Stimulated activated CD8-positive, alpha-beta memory T cell treated with anti-CD3 and anti-CD28 coated beads, Interleukin-7, amount 100 ng/mL, for 4 hours (primary cell): ENCODE measurements at places on chromosomes 7 and 10.

DNA sequence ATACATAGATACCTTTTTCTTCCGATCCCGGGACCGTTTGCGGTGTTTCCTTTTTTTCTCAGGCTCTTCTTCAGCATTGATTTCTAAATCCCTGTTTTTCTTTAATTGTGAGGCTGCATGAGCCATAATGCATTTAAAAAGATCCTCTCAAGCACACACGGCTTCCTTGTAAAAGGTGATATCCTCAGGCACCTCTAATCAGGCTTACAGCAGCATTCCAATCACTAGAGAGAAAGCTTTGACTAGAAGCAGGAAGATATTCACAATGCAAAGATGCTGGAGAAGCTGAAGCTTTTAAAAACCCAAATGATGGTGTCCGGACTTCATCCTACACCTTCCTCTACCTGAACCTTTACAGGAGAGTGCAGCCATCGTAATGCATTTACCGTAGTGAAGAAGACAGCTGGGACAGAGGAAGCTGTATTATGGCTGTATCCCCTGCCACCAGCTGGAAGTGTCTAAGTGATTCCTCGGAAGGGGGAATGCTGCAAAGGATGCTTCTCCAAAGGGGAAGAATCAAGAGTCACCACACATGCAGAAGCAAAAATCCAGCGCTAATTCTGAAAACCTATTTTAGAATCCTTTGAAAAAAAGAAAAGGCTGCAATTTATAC lies at the start of gene ANK3:
Gene ANK3, minus strand, starts transcription at position 463 of the 613 bp plus-strand sequence. Its CDS starts 337 bp downstream, at position 126.
- DNase-seq: no peak

- DNase-seq: no peak
These were observed 135.1 kb downstream of the TAX1BP1 start for GRCh38 chr7:27875061-27875460.

- no peak for DNase-seq
These were observed 48.1 kb downstream of the ATRNL1 start for GRCh38 chr10:115141254-115141653.

- DNase-seq: no peak
These were observed 70.9 kb downstream of the DYNC1I1 start for GRCh38 chr7:95843286-95843685.

- no peak for DNase-seq
These were observed 33.5 kb downstream of the HTRA1 start for GRCh38 chr10:122494833-122495232.

DNA sequence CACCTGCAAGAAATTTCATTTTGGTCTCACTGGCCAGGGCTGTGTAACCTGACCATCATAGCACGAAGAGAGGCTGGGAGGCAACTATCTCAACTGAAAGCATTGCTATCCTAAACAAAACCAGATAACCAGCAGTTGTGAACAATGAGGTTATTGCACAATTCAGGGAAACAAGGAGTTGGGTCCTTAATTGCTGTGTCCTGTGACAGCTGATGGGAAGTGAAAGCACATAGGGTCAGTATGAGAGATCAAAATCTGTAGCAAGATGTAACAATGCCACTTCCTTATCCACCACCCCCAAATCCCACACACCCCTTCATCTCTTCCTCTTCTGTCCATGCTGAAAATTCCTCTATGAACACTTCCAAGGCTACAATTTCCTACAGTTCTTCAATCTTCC lies 80.2 kb downstream of the HTR7 start:
- no peak for DNase-seq

DNA sequence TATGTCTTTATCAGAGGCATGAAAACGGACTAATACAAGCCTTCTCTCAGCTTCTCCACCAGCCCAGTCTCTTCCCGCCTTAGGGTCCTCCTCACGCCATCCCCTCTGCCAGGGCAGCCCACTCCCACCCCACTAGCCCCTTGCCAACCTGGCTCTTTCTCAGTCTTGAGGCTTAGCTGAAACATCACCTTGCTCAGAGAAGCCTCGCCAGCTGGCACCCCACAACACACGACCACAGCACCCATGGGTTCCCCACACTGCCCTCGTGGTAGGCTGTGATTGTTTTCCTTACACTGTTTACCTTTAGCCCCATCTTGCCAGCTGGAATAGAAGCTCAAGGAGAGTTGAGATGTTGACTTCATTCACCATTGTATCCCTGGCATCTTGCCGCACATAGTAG lies 44.4 kb downstream of the GPAM start:
- no peak for DNase-seq

DNA sequence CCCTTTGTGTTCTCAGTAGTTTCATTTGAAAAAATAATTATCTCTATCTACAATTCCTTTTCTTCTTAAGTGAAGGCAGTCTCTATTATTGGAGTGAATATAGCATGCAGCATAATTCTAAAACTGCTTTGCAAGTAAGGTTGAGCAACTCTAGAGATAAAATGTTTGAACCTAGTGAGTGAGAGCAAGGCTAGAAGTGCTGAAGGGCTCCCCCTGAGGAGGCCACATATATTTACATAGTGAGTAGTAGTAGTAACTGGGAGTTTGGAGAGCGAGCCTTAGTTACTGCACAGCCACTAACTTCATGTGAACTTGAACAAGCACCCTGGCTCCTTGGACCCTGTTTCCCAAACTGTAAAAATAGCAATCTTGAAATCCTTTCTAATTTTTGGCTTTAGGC lies 141.5 kb upstream of the DKK1 start:
- no peak for DNase-seq

GRCh38 chr10:88253-88652 lies 39.2 kb upstream of the TUBB8 start:
- DNase-seq: no peak

DNA sequence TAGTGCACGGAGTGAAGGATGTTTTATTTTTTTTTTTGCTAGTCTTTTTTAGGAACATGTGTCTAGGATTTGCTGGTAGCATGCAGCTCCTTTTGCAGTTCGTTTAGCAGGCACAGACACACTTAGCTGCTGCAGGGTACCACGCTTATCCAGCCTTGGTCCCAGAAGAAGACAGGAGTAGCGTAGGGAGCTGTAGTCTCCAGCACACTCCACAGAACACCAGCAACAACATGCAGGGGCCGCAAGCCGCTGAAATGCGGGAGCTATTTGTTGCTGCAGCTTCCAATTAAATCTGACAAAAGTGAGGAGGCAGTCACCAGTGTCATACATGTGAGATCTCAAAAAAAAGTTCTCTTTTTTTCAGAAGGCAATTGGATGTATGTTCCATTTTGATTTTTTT lies 486.2 kb upstream of the KLF6 start:
- DNase-seq: no peak

- DNase-seq: peak; percentile 73
These were observed at the start of gene SLC4A2 for GRCh38 chr7:151059367-151060112. Gene SLC4A2, plus strand, starts transcription at chr7:151059589. Its CDS starts 2,399 bp downstream, at chr7:151061988.

- no peak for DNase-seq
These were observed 305.8 kb upstream of the KCND2 start for GRCh38 chr7:119967221-119967620.

DNA sequence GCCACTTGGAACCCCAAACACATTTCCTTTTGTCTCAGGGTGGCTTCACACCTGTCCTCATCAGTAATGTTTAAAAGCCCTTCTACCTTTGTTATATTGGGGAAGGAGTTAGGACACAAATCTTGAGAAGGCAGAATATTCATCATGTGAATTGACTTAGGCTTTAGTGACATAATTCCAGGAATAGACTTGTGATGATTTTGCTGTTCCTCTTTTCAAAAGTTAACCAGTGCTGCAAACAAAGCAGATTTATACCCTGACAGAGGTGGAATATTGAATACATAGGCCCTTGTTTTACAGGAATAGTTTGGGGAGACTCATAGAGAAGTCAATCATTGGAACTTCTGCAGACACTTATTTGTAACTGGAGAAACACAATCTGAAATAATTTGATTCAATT lies 27.0 kb downstream of the ZNF786 start:
- DNase-seq: no peak

- no peak for DNase-seq
These were observed 113.1 kb downstream of the CPED1 start for GRCh38 chr7:121101621-121102020.

- DNase-seq: no peak
These were observed 192.3 kb downstream of the EVX1 start for GRCh38 chr7:27434756-27435400.

DNA sequence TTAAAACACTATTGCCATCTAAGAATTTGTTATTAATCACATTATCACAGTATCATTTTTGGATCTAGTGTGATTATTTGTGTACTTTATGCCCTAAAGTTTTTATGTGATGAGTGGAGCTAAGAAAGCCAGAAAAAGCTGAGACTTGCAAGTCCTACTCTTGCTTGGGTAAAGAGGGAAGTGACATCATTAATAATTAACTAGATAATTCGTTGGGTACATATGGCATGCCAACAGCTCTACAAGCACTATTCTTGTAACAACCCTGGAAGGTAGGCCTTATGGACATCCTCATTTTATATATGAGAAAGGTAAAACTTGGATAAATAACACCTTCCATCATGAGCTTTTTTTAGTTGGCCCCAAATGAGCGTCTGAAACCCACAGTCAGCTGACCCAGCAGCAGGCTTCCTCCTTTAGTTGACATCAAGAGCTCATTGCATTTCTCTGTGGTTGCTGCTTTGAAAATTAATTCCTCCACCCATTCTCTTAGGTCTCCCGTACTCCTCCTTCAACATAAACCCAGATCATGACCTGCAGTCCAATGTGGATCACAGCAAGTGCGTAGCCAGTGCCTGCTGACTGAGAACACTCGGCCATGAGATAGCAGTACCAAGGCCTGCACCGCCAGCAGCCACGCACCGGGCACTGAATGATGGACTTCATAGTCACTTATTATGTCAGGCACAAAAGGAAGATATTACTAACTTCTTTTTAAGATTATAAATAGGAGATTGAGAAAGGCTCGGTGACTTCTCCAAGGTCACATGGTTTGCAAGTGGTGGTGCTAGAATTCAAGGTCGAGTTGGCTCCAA lies 292.0 kb upstream of the AOAH start:
- no peak for DNase-seq

DNA sequence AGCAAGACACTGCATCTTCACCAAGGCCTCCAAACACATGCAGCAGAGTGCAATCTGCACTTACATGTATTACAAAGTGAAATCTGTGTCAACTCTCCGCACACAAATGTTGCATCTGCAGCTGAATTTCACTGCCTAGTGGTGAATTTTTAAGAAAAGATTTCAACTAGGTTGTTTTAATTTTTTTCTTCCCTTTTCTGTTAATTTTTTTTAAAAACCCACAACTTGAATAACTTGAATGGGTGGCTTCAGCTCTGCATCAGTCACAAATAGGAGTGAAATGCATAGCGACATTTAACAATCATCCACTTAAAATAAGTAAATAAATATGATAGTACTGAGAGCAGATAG lies 5.9 kb downstream of the HOXA13 start:
- DNase-seq: no peak

DNA sequence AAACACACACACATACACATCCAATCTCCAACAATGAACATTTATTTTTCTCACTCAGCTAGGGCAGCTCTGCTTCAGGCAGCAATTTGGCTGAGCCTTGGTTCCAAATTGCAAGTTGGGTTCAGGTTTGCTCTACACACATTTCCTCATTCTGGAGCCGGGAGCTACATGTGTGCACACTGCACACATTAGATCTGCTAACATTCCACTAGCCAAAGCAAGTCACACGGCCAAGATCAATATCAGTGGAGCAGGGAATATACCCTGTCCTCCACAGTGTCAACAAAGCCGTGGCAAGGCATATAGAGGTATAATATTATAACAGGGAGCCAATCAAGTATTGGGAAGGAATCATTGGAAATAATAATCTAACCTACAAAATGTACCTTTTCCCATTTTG lies 57.5 kb upstream of the PPP1R3C start:
- no peak for DNase-seq

- no peak for DNase-seq
These were observed 151.9 kb upstream of the ITGB1 start for GRCh38 chr10:33109788-33110469.

DNA sequence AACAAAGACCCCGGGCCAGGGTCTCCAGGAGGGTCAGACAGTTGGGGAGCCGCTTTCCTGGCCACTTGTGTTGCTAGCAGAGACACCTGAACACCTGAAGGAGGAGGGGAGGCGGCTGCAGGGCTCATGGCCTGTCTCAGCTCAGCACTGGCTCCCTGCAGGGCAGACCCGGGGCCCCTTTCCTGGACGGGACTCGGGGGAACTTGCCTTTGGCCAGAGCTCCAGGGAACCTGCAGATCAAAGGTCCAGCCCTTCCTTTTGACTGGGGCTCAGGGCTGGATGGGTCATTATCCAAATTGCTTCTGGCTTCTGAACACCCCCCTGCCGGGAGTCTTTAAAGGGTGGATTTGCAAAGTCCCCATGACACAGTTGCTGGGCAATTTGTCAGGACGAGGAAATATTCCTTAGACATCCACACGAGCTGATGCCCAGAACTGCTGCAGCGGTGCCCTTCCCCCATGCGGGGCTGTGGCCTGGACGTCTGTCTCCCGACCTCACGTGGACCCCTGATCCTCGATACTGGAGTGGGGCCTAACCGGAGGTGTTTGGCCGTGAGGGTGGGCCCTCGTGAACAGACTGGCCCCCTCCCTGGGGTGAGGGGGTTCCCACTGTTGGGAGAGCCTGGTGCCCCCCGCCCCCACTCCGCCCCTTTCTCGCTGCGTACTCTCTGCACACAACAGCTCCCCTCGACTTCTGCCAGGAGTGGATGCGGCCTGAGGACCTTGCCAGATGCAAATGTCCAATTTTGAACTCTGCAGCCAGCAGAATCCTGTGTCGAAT lies 194.3 kb downstream of the ELFN1 start:
- DNase-seq: no peak

- DNase-seq: no peak
These were observed 352.3 kb downstream of the ELMO1 start for GRCh38 chr7:37096341-37096740.

- DNase-seq: no peak
These were observed 23.7 kb upstream of the CUBN start for GRCh38 chr10:17153321-17153720.

DNA sequence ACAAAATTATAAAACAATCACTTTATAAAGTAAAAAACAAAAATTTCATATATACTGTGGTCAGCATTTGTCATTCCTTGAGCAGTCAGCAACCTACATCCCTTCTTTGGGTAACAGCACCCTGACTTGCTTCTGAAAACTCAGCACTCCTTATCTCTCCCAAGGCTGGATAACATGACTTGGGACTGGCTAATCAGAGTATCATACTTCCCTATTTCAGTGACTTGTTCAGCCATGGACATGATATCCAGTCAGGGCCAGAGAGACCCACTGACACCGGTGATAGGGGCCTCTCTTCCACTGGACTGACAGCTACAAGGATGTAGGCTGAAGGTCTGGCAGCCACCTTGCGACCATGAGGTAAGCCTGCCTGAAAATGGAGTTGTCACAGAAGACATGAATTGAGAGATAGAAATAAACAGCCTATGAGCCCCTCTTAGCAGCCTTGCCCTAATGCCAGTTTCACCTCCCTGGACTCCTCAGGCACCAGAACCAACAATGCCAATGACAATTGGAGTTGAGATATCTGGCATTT lies 84.4 kb upstream of the NEBL start:
- no peak for DNase-seq

DNA sequence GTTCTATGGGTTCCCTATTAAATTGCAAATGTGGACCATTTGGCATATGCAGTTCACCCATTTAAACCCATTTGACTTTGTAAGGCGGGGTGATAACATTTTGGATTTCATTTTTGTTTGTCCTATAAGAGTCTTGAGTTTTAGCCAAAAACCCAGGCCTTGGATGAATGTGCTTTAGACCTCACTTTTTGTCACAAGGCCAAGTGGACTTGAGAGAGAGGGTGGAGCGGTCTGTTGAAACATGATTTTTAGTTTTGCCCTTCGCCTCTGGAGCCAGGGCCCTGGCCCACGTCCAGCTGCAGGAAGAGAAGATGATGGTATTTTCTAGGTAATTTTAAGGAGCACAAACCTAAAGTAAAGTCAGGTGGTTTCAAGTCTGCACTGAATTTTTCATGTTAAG lies 260.1 kb downstream of the SLC25A13 start:
- DNase-seq: no peak
